ENCODE measurements at places on chromosomes 12 and 14.

- no peak for DNase-seq
Observed at GRCh38 chr12:2553388-2554126, 241.2 kb upstream of the FKBP4 start.

DNA sequence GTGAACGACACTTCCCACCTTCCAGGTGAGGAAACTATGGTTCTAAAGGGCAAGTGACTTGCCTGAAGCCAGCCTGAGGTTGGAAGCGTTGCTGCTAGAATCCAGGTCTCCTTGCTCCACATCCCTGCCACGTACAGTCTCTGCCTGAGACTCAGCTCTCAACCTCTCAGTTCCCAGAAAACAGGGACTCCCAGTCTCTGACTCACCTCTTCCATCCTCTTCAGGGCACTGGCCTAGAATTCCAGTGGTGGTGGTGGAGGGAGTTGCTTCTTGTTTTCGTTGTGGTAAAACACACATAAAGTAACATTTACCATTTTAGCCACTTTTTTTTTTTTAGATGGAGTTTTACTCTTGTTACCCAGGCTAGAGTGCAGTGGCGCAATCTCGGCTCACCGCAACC lies 7.3 kb downstream of the GPR68 start:
- DNase-seq, result no peak

DNA sequence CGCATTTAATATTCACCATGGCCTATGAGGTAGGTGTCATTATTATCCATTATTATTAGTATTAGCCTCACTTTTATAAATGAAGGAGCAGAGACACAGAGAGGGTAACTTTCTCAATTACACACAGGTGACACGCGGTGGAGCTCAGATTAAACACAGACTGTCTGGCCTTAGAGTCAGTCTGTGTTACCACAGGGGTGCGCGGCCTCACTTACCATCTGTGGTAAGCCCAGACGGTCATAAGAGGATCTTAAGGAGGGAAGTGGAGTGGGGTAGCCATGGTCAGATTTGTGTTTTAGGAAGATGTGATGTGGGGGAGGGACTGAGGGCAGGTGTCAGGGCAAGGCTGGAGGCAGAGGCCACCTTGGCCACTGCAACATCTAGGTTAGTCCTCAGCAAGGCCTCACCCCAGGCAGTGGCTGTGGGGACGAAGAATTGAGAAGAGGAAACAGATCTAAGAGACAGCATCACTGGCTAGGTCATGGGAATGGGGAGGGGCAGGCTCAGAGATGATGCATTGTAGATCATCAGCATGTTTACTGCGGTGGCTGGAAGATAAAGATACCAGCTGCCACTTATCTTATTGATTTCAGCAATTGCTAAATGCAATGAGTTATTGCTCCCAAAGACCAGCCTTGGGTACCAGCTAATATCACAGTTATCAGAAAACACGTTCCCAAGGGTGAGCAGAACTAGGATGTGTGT lies 67.1 kb downstream of the SERPINA3 start:
- no peak for DNase-seq

DNA sequence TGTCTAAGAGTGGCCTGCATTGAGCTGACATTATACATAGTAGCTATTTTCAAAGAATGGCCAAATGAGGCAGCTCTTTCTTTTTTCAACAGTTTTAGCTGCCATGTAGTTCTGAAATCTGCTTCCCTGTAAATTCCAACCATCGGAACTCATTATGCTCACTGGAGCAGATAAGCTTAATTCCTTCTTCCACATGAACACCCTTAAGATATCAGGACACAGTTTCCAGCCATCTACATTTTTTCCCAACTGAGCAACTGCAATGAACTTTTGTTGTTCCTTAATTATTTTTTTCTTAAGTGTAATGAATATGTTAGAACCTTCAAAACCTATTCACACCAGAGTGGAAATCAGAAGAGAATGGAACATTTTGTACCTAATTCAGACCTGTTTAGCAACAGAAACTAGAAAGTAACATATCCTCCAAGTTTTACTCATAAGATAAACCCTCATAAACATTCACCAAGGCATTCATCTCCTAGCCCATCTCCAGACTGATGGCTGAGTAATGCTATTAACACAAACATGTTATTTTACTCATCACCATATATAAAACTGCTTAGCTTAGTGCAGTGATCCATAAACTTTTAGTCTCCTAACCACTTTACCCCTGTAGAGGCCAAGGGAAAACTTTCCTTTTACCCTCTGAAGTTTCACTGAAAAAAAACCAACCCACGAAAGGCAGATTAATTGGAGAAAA lies 296.1 kb upstream of the SYT1 start:
- no peak for DNase-seq

- no peak for DNase-seq
Observed at GRCh38 chr14:50874757-50875156, 2.9 kb downstream of the ABHD12B start.

DNA sequence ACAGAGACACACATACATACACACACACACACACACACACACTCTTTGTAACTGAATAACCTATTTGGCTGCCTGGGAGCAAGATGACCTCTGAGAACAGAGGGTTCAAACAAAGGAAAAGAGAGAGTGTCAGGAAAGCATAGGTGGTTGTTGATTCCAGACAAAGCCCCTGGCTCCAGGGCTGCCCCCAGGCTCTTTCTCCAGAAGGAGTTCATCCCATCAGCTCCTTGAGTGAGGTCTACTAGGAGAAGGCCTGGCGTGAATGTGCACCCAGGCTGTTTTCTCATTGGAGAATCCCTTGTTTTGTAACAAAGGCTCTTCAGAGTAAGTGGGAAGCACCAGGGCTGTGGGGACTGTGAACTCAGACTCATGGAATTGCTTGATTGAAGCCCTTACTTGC lies 151.9 kb downstream of the EMP1 start:
- DNase-seq, result no peak

- DNase-seq, result no peak
Observed at GRCh38 chr12:79871621-79872020, 63.3 kb downstream of the PPP1R12A start.

GRCh38 chr14:61493239-61493638 lies 171.9 kb downstream of the PRKCH start:
- no peak for DNase-seq
